ENCODE measurements at places on chromosomes 5 and 9.
A peak's percentile ranks its signal among the peaks of the same experiment; 100 is the strongest.

GRCh38 chr9:14455243-14455642 is 141.3 kb upstream of the NFIB start:
- DNase-seq = no peak

GRCh38 chr9:124659099-124659659 is 111.9 kb downstream of the NR6A1 start:
- DNase-seq = peak; percentile 100

GRCh38 chr9:126514037-126514821 is 99.5 kb upstream of the LMX1B start:
- peak; percentile 65 for DNase-seq

DNA sequence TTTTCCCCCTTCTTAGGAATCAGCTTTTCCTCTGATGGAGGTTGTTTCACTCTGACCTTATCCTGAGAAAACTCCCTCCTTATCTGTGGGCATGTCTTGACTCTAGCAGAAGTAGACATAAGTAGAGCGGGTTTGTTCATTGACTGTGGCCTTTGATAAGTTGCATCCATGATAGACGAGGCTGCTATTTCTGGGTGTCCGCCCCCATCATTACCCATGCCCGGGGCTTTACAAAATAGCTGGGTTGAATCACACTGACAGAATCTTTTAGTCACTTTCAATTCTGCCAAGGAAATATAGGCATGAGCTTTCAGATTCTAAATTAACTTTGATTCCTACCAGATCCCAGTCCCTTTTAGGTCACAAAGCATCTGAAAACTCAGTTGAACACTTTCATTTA is 223.8 kb downstream of the SEC61B start:
- DNase-seq = no peak

- DNase-seq = no peak
Observed at GRCh38 chr5:175836737-175837136, 34.6 kb upstream of the CPLX2 start.

DNA sequence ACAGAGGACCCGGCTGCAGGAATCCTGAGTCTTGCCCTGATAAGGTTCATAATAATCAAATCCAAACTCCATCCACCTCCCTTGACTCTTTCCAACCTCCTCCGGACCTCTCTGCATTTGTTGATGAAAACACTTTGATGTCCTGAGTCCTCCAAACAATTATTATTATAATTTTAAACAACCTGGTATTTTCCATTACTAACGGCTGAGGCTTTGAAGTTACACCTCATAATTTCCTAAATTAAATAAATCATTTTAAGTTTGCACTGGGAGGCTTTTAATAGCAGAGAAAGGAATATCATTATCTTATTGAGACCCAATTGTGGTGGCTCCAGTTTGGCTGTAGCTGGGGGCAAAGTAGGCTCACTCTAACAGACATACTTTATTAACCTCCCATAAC is 9.5 kb downstream of the MSX2 start:
- no peak for DNase-seq

GRCh38 chr9:116008278-116008677 is 145.3 kb upstream of the PAPPA start:
- DNase-seq = no peak

GRCh38 chr9:81634915-81635516 is 54.3 kb downstream of the TLE1 start:
- DNase-seq = peak; percentile 43

GRCh38 chr5:10655161-10655971 is 91.5 kb downstream of the ANKRD33B start:
- DNase-seq = no peak

- peak; percentile 38 for DNase-seq
Observed at GRCh38 chr5:143471666-143472464, 68.4 kb upstream of the NR3C1 start.

GRCh38 chr9:3508078-3508431 is 17.7 kb downstream of the RFX3 start:
- DNase-seq = no peak

GRCh38 chr9:224026-224425 is 9.4 kb downstream of the DOCK8 start:
- no peak for DNase-seq

- DNase-seq = peak; percentile 77
Observed at GRCh38 chr9:76321195-76321828, 72.9 kb downstream of the RFK start.

GRCh38 chr9:27539479-27540441 is 10.1 kb upstream of the MOB3B start:
- no peak for DNase-seq

- DNase-seq = no peak
Observed at GRCh38 chr5:148834689-148835088, 8.3 kb downstream of the ADRB2 start.

DNA sequence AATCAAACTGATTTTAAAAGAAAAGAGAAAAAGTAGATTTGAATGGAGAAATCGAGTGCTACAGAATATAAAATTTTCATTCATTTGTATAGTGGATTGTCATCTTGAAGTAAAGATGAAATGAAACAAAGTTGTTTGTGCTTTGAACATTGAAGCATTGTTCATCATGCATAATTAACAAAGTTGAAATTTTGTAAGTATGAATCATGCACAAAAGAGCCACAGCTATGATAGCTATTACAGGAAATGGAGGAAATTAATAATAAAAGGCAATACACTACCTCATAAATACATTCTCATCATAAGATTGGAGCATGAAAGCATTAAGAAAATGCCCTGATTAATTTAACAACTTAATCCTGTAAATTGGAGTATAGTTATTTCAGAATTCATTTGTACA is 153.4 kb upstream of the TLX3 start:
- peak; percentile 68 for DNase-seq

DNA sequence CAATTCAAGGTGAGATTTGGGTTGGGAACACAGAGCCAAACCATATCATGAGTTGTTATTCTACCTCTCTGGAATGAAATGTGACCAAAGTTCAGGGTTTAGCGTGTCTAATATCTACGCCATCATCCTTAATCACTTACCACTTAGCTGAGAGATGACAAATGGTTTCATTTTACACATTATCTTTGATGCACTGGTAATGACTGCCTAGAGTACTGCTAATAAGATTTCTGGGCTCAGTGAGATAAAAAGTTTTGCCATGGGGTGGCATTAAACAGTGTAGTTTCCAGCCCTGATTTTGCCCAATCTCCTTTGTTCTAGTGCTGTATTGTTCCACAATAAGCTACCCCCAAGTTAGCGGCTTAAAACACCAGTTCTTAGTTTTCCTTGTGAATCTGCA is 367.2 kb downstream of the MLLT3 start:
- DNase-seq = no peak

GRCh38 chr9:77018058-77018968 is 1.1 kb upstream of the FOXB2 start:
- no peak for DNase-seq

DNA sequence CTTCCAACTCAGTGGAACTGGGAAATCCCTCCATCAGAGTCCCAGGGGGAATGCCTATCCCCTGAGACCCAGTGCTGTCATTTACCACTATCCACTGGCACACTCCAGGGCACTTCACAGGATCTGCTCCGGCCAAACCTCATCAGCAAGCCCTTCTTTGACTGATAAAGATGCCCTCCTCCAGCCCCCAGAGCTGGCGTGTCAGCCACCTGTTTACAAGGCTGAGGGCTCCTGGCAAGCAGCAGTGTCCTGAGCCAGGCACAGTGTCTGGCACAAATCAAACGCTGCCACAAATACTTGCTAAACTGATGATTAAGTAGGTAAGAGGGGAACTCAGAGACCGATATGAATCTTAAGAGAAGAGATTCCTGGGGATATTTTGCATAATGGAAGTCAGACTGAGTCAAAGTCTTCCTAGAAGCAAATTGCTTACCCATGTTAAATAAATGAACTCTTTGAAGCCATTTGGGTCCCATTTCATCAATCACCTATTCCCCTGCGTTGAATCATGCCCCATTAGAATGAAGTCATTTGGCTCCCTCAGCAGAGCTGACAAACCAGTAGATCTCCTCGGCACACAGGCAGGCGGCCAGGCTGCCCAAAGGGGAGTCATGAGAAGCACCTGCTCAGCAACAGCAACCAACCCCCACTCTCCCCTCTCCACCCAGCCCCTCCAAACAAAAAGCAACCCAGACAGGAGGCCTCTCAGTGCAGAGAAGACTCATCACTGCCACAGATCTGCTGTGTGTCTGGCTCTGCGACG is 97.4 kb downstream of the CDK5RAP2 start:
- DNase-seq = peak; percentile 18

GRCh38 chr9:130289711-130290241 is 24.2 kb downstream of the HMCN2 start:
- no peak for DNase-seq

DNA sequence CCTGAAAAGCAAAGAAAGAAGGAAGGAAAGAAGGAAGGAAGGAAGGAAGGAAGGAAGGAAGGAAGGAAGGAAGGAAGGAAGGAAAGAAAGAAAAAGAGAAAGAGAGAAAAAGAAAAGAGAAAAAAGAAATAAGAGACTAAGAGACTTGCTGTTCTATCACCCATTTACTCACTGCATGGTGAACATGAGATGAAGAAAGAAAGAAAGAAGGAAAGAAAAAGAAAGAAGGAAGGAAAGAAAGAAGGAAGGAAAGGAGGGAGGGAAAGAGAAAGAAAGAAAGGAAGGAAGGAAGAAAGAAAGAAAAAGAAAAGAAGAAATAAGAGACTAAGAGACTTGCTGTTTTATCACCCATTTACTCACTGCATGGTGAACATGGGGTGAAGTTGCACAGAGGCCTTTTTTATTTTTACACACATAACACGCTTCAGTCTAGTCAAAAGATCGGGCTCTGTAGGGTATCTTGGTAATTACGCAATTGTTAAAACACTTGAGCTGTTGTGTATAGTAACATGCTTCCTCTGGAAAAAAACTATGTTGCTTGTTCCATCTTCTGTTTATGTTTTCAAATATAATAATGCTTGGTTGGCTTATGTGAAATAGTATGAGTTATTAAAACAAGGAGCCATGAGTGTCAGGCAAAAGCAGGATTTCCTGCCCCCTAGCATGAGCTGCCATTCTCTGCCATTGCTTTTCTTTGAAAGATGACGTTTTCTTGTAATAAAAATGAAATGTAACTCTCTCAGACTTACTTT is 119.3 kb upstream of the ZNF608 start:
- peak; percentile 33 for DNase-seq

DNA sequence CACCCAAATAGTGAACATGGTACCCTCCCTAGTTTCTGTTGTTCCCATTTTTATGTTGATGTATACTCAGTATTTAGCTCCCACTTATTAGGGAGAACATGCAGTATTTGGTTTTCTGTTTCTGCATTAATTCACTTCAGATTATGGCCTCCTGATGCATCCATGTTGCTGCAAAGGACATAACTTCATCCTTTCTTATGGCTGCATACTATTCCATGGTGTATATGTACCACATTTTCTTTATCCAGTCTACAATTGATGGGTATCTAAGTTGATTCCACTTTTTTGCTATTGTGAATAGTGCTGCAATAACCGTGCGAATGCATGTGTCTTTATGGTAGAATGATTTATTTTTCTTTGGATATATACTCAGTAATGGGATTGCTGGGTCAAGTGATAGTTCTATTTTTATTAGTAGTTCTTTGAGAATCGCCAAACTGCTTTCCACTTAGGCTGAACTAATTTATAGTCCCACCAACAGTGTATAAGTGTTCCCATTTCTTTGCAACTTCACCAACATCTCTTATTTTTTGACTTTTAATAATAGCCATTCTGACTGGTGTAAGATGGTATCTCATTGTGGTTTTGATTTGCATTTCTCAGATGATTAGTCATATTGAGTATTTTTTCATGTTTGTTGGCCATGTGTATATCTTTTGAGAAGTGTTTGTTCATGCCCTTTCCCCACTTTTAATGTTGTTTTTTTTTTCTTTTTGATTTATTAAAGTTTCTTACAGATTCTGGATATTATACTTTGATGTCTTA is 79.6 kb downstream of the SMIM15 start:
- DNase-seq = peak; percentile 11

DNA sequence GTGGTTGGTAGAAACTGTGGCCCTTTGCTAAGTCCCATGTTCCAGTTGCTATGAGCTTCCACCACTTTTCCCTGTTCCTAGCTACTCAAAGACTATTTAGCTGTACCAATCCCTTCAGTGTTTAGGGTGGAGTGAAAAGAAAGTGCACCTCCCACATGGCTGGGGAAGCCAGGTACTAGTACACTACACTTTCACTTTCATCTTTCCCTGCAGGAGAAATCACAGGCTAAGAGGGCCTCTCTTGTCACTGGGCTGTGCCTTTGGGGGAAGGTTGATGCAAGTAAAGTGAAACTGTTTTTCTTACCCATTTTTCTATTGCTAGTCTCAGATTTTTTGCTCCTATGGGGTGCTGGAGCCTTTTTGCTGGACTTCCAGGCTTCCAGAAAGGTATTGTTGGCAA is 33.5 kb upstream of the CKS2 start:
- DNase-seq = no peak

DNA sequence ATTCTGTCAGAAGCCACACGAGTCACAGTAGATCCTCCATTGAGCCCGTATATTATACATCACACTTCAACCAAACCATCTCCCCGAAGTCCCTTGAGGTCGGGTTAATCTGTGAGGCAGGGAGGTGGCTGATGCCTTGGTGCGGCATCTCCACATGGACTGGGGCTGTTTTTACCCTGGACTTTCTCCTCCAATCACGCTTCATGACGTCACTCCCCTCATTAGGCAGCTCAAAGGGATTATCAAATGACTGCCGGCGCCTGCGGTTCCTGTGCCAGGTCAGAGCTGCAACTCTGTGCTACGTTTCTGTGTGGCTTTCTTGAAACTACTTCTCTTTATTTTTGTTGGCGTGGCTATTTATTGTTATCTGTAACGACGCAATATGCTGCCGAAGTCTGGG is 53.7 kb downstream of the TMOD1 start:
- no peak for DNase-seq

- DNase-seq = peak; percentile 33
Observed at GRCh38 chr5:51383131-51384121, at the start of gene ISL1. Gene ISL1 (plus strand): TSS chr5:51383448. CDS start chr5:51383672, 224 bp downstream.

GRCh38 chr5:154179846-154180710 is 10.5 kb upstream of the GALNT10 start:
- DNase-seq = peak; percentile 61

DNA sequence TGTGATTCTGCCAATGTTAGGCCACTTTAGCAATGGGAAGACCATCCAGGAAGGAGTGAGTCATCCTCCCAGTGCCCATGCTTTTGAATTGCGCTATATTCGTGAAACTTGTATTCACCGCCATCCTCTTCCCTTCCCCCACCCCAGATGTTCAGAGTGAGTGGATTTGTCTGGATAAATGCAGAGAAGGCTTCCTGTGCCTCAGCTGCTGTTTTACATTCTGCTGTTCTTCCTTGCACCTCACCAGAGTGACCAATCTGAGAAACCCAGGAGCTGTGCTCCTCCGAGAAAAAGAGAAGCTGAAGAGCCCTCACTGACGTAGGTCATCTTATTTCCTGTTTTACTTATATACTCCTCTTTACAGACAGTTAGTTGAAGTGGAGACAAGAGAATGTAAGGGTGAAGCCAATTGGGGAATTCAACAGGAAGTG is 24.6 kb upstream of the SVEP1 start:
- DNase-seq = no peak

DNA sequence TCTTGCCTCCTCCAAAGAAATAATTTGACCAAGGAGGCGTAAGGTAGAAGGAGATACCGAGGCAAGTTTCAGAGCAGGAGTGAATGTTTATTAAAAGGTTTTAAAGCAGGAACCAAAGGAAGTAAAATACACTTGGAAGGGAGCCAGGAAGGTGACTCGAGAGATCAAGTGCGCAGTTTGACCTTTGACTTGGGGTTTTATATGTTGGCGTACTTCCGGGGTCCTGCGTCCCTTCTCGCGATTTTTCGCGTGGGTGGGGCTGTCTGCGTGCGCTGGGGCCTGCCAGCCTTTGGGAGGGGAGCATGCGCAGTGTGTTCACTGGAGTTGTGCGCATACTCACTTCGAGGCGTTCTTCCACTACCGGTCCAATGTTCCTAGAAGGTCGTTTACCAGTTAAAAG is 166.0 kb upstream of the IRX2 start:
- DNase-seq = no peak
